Testis (tissue), 5 donors: ENCODE measurements at places on chromosomes 3 and 15.

DNA sequence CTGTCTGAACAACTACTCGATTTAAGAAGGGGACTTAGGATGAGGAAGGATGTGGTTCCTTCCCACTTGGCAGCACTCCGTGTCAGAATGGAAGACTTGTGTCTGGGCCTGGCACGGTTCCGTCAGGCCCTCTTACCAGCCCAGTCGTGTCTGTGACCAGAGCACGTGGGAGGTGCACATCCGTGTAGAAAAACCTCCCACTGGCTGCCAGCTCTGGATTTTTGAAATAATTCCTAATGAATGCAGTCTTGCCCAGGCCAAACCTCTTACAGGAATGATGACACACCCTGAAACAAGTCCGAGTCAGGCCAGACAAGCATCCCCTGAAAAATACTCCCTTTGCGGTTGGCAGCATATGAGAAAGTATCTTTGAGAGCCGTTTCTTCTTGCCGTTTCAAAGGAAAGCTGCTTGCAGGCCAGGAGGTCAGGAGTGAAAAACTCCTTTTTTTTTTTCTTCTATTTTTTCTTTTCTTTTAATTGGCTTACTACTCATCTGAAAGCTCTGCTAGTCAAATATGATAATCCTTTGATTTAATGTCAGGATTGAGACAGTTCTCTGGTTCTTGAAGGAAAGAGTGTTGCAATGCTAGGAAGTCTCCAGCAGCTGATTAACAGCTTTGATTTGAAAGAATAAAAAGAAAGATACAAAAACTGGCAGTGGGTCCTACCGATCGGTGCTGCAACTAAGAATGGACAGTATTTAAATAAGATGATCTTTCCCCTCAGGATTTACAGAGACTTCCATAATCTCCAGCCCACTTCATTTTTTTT is 19.8 kb downstream of the IL1RAP start:
- no peaks in the 10 kb centered on the region for H3K27me3 ChIP-seq
- H3K27ac ChIP-seq = no peak overlapping the region
- no peaks in the 10 kb centered on the region for H3K36me3 ChIP-seq
- H3K4me1 ChIP-seq = peaks cover 4% of the 10 kb centered on the region
- DNase-seq = peak; percentile 53

GRCh38 chr3:22713936-22714335 is 489.2 kb upstream of the UBE2E2 start:
- no peaks in the 10 kb centered on the region for H3K4me1 ChIP-seq
- no peaks in the 10 kb centered on the region for H3K36me3 ChIP-seq
- H3K27me3 ChIP-seq = no peaks in the 10 kb centered on the region
- no peak overlapping the region for H3K27ac ChIP-seq
- no peak for DNase-seq

- H3K27me3 ChIP-seq = no peaks in the 10 kb centered on the region
- H3K4me1 ChIP-seq = no peaks in the 10 kb centered on the region
- H3K4me3 ChIP-seq = peak within 1 kb of the TSS; percentile 58
- H3K36me3 ChIP-seq = no peaks in the 10 kb centered on the region
- H3K27ac ChIP-seq = no peak within 1 kb of the TSS
Observed at GRCh38 chr15:76059320-76060117, at the start of gene TMEM266. TMEM266 (plus strand) TSS chr15:76059985; CDS start chr15:76134264, 74,279 bp downstream.

DNA sequence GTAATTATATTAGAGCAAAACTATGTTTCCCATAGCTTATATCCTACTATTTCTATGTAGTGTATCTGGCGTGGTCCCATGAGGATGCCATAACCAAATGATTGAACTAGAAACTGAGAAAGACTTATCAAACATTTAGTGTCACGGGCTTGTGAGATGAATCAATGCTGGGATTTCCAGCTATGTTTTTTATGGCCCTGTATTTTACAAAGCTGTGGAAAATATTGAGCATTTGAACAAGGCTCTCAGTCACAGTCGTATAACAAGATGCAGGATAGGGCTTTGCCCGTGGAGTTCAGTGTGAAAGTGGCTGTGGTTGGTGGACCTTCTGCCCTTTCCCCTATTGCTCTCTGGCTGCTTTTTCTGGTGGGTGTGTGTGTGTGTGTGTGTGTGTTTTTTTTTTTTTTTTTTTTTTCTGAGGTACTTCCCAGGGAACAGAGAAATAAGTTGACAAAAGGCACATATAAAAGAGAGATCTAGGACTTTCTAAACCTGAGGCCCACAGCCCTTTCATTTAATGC is 60.7 kb downstream of the CACNA1D start:
- no peak overlapping the region for H3K27ac ChIP-seq
- H3K27me3 ChIP-seq = no peaks in the 10 kb centered on the region
- H3K36me3 ChIP-seq = no peaks in the 10 kb centered on the region
- no peak for DNase-seq

DNA sequence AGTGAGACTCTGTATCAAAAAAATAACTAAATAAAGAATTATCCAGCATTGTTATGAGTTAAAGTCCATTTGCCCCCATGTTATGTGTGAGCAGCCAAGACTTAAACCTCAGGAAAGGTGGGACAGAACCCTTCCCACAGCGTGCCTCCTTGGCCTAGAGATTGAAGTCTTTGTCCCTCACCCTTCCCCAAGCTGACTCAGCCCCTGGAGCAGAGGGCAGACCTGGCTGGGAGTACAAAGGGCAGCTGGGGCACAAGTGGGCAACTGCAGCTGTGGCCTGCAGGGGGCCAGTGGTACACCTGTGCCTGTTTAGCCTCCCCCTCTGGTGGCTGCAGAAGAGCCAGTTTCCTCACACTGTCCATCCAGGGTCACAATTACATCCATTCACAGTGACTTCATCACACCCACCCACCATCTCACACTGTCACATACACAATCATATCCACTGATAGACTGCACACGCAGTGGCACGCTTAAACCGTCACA is 940 bp upstream of the ACY1 start:
- peaks cover 20% of the 10 kb centered on the region for H3K4me1 ChIP-seq
- DNase-seq = no peak
- no peaks in the 10 kb centered on the region for H3K36me3 ChIP-seq
- peak overlapping the region; percentile 68 for H3K4me3 ChIP-seq
- peak overlapping the region; percentile 88 for H3K27ac ChIP-seq

DNA sequence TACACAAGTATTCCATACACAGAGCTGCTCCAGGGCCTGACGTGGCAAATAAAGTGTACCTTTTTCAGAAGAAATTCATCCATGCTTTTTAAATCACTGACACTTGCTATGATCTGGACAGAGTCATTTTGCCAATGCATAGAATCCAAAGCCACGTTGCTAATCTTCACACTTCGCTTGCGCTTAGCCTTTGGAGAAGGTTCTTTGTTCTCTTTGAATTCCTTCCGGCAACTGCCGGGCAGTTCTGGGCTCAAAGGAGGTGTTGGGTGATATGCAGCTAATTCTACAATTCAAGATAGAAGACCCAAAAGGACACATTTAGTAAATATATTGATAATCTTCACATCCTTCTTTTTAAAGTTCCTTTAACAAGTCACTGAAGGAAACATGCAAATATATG is 69.9 kb downstream of the NR2E3 start:
- no peaks in the 10 kb centered on the region for H3K27me3 ChIP-seq
- no peaks in the 10 kb centered on the region for H3K4me1 ChIP-seq
- DNase-seq = no peak
- no peaks in the 10 kb centered on the region for H3K36me3 ChIP-seq
- H3K27ac ChIP-seq = no peak overlapping the region

DNA sequence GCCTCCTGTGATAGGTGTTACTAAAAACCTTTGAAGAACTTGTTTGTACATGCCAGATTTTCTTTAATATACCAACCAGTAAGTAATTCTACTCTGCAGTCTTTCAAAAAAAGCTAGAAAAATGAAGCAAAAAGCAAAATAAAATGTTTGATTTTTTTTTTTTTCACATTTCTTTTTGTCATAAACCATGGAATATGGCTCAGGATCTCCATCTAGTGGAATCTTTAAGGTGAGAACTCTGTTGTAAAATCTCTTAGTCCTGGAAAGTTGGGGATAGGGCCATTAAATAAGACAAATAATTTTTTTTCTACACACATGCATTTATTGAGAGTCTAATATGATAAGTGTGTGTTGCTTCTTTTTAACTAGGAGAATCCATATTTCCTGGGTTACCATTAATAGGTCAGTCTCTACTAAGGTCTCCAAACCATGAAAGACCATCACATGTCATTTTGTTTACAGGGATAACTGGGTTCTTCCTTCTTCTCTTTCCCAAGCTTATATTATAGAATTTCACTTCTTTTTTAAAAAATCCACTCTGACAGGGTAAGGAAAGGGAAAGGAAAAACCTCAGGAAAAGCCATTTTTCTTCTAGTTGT is 84.6 kb downstream of the SLC9A9 start:
- no peak overlapping the region for H3K27ac ChIP-seq
- no peak for DNase-seq
- no peaks in the 10 kb centered on the region for H3K4me1 ChIP-seq

GRCh38 chr3:18111796-18112232 is 313.3 kb downstream of the SATB1 start:
- H3K36me3 ChIP-seq = no peaks in the 10 kb centered on the region
- no peak overlapping the region for H3K4me3 ChIP-seq
- H3K4me1 ChIP-seq = no peaks in the 10 kb centered on the region
- H3K27ac ChIP-seq = no peak overlapping the region

GRCh38 chr3:25349095-25349494 is 79.0 kb upstream of the RARB start:
- H3K36me3 ChIP-seq = no peaks in the 10 kb centered on the region
- H3K4me1 ChIP-seq = no peaks in the 10 kb centered on the region
- no peak for DNase-seq
- no peak overlapping the region for H3K4me3 ChIP-seq
- no peaks in the 10 kb centered on the region for H3K27me3 ChIP-seq

- no peaks in the 10 kb centered on the region for H3K4me1 ChIP-seq
- no peak overlapping the region for H3K27ac ChIP-seq
- no peaks in the 10 kb centered on the region for H3K36me3 ChIP-seq
- no peaks in the 10 kb centered on the region for H3K27me3 ChIP-seq
Observed at GRCh38 chr3:6753536-6753935, 107.4 kb upstream of the GRM7 start.
